ENCODE measurements at places on chromosomes 4 and X.

DNA sequence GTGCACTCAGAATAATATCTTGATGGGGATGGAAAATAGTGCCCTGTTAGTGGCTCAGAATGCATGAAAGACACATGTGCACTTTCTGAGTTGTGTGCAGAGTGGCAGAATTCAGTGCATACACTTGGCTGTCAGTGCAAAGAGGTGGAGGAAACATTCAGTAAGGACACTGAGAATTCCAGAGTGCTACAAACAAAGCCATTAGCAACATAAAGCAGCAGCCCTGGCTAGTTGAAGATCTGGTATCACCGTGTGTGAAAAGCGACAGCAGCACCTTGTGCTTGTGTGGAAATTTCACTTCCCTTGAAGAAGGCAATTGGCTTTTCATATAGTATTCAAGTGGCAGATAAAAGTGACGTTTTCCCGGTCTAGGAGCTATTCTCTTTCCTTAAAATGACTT, 810.4 kb downstream of the TRIML1 start:
- no peak for DNase-seq

- DNase-seq = no peak
Measured at GRCh38 chrX:111353793-111354192, 58.2 kb downstream of the DCX start.

DNA sequence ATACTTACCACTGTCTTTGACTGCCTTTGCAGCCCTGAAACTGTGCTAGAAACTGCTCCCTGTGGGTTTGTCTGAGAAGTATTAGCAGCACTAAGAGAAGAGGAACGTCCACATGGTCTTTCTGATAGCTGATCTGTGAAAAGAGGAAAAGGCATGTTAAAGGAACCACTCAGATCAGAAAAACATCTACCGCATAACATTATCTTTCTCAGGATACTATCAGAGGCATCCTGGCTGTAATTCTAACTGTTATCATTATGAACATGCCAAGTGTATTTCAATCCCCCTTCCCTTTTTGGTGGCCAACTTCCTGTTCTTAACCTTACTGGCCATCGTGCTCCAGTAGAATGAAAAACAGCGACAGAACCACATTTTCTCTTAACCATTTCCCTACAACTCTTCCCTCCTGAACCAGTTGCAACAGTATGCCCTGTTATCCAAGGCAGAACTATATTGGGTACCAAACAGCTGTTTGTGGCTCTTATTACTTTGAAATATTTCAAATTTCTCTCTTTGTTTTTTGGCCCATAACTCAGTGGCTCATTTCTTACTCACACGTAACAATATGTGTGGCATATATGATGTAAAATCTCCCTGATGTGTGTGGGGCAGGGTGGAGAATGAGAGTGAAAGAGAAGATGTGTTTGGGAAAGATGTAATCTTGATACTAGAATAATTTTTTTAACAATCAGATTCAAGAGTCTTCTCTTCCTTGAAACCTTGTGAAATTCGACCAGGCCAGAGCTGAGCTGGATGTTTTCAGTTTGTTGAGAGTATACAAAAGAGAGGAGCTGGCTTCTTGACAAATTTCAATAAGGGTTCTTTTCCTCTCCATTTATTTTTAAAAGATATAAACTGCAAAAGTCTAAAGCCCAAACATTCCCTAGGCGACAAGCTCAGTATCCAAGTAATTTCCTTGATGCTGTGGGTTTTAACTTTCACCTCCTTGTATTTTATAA, 35.2 kb downstream of the ARHGEF6 start:
- DNase-seq = no peak

DNA sequence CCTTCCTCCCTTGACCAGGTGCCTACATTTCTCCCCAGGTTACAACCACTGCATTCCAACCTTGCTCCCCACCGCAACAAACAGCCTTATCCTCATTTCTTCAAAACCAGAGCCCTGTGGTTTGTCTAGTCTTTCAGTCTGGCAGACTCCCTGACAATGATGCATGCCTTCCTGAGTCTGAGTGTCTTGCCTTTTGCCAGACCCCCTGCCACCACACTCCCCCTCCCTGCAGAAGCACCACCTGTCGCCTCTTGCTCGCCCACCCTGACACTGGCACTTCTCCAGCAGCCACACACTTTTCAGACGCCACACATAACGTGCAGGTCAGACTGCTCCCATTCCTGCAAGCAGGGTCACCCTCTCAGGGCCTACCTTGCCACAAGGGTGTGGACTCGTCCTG, 349.2 kb upstream of the NOCT start:
- DNase-seq = no peak

DNA sequence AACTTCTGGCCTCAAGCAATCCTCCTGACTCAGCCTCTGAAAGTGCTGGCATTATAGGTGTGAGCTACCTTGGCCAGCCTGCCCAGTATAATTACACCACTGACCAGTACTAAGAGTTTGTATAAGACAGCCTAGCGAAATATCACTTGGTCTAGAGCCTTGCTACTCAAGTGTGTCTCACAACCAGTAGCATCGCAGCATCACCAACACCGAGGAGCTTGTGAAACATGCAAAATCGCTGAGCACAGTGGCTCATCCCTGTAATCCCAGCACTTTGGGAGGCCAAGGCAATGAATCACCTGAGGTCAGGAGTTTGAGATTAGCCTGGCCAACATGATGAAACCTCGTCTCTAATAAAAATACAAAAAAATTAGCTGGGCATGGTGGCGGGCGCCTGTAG, 102.0 kb upstream of the GATB start:
- DNase-seq = no peak

- DNase-seq = no peak
Measured at GRCh38 chr4:25484243-25484721, 107.2 kb downstream of the ANAPC4 start.

GRCh38 chr4:81620442-81620841, 148.7 kb upstream of the RASGEF1B start:
- no peak for DNase-seq

GRCh38 chr4:43275779-43276178, 383.3 kb downstream of the GRXCR1 start:
- DNase-seq = no peak

DNA sequence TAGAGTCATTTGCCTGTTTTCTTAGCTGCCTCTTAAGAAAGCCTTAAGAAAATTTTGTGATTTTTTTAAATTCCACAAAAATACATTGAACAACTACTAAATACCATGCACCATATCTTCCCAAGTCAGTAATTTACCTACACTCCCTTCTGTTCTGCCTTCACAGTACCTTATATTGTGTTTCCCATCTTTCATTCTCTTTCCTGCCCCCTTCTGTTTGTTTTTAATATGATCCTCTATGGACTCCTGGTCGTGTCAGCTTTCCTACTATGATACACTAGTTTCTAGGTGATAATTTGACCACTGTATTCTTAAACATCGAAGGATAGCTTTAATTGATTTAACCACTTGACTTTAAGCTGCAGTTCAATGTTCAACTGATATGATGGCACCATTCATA, 297.7 kb upstream of the HAND2 start:
- DNase-seq = no peak

GRCh38 chr4:24669751-24670150, 85.4 kb upstream of the DHX15 start:
- DNase-seq = no peak

- no peak for DNase-seq
Measured at GRCh38 chr4:125070861-125071260, 243.9 kb upstream of the FAT4 start.

GRCh38 chr4:85905761-85906160, 430.8 kb downstream of the ARHGAP24 start:
- DNase-seq = no peak

DNA sequence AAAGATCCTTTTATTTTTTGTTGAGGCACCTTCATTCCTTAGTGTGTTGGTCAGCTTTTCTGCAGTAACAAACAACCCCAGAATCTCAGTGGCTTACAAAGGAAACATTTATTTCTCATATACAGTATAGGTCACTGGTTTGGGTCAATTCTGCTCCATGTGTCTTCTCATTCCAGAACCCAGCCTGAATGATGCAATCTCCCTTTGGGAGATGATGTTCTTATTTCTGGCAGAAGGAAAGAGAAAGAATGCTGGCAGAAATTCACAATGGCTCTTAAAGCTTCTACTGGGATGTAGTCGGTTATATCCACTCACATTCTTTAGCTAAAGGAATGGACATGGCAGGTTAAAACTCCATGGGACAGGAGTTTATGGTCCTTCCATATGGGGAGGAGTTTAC, 42.3 kb downstream of the IDS start:
- DNase-seq = no peak

DNA sequence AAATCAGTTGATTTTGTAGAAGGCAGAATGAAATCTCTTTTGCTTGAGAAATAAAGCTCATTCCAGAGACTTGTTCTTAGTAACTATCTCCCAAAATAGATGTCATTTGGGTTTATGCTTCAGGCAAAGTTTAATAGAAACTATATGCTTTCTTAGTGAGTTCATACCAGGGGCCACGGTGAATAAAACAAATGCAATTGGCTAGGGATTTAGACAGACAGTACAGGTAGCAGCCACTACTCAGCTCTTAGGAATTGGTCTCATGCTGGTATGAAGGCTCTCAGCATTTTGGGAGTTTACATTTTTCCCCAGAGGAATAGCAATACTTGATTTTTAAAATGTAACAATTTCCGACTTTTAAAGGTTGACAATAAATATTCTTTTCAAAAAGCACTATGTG, 27.0 kb downstream of the GYPA start:
- no peak for DNase-seq

DNA sequence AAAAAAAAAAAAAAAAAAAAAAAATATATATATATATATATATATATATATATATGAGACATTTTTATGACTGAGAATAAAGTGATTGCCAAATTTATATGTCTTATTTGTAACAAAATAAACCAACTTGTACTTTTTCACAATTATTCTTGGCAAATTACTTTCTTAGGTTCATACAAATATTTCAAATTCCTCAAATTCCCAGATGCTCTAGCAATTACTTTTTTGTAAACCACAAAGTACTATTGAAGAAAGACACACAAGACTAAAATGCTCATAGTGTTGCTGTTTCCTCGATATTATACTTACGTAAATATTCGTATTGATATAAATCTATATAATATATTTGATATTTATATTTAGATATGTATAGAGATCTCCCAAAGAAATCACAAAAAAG, 390.0 kb downstream of the FAT4 start:
- no peak for DNase-seq

GRCh38 chr4:16572161-16572560, 326.3 kb downstream of the LDB2 start:
- DNase-seq = no peak

- no peak for DNase-seq
Measured at GRCh38 chr4:153464068-153464467, 2.1 kb upstream of the TMEM131L start.

GRCh38 chr4:98996765-98997068, 1.2 kb downstream of the METAP1 start:
- DNase-seq = no peak

- DNase-seq = no peak
Measured at GRCh38 chrX:119638725-119639471, 32.7 kb upstream of the NKRF start.

DNA sequence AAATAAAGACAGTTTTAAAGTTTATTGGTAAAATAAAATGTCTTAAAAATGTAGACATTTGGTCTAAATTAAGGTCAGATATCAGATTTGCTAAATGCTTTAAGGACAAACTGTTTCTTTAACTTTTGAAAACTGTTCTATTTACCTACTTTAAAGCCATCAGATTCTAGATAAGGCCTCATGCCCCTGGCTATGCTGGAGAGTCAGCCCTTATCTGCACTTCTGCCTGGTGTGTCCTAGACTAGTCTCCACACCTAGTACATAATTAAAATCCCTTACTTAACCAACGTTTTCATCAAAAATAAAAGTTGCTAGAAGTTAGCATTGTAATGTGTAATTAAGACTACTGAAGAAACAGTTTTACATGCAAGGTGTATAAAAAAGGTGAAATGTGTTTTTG, 25.6 kb downstream of the HSD17B11 start:
- no peak for DNase-seq

- no peak for DNase-seq
Measured at GRCh38 chr4:129672941-129673340, 577.0 kb downstream of the C4orf33 start.

DNA sequence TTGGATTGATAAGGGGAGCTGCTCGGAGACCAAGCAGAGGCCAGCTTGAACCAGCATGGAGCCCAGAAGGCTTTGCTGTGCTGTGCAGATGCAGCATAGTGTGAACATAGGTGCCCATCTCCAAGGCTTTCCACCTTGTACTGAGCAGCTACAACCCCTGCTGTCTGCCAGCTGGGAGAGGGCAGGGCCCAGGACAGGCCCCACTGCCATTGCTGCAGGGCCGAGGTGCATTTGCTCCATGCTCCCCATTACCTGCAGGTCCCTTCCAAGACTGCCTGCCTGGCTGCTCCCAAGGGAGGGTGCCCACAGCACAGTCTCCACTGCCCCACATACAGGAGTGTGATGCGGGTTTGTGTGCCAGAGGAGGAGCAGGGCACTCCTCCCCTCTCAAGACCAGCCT, 1016.0 kb upstream of the INTU start:
- no peak for DNase-seq

DNA sequence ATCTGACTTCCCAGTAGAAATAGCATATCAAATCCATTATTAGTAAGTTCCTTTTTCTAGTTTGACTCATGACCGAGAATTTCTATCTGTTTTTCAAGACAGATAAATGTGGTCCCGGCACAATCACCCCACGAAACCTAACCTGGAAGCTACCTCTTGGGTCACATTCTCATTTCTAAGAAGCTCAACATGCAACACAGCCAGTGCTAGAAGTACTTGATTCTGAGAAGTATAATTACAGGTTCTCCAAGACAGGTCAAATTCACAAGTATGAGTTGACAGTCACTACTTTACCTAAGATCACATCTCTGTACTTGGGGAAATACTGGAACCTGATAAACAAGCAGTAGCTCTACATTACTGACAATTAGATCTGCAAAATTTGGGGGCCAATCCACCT, 54.0 kb upstream of the PLAC1 start:
- DNase-seq = no peak

DNA sequence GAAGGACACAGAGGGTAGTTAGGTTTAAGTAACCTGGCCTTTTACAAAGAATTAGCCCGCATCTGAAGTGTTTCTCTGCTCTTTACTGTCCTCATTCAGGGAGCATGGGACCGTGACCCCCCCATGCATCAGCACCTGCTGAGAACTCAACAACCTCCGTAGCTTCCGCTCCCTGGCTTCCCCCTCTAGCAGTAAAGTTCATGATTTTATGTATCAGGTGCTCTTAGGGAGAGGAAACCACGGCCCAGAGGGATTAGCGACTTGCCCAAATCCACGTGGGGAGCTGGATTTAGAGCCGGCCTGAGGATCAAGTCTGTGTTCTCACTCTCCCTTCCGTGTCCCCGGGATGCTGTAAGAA, 284.6 kb upstream of the GATB start:
- no peak for DNase-seq

DNA sequence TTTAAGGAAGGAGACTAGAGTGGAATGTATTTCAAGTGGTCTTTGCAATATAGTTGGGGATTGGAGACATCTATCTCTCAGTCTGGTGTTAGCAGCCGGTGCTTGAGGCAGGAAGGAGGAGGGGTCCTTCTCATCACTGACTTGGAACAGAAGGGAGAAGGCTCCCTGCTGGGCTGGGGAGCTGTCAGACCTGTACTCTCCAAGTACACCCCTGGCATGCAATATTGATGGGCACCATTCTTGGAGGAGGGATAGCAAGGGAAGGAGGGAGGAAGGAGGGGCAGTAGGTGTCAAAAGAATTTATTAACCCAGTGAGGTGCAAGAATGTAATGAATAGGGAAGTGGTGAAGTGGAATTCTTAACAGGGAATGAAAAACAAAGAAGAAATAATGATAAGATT, 338.8 kb downstream of the UNC5C start:
- DNase-seq = no peak
